ENCODE measurements at places on chromosomes 5 and 9.

DNA sequence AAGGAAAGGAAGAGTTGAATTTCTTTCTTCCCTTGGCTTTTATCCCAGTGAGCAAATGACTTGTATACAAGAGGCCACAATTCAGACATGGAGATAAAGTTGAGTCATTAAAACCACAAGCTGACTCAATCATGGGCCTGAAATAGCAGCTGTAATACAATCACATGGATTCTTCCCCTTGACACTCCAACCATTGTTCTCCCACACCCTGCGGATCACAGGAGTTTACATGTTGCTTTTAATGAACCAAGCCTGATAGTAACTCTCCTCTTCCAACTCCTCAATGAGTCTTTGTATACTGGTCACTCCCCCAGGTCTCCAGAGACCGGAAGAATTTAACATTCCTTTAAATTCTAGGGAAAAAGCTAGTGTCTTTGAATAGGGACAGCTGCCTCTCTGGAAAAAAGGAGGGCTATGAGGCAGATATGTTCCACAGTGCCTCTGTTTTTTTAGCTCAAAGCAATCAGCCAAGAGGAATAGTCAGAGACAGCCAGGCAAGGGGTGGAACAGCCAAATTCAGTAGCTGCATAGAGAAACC lies 32.4 kb downstream of the PCDHGC5 start:
- no peak for DNase-seq

DNA sequence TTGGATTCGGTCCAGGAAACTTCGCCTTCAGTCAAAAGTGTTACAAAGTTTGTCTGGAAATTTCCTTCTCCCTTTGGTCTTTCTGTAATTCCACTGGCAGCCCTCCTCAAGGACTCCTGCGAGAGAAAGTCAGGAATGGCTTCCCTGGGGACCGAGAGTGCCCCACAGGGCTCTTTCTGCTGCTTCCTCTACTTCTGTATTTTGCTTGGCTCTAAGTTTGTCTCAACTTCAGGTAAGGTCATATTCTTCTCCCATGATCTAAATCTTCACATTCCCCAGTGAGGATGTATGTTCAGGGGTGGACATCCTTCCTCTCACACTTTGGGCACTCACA lies 10.3 kb upstream of the RIOK2 start:
- DNase-seq = no peak

DNA sequence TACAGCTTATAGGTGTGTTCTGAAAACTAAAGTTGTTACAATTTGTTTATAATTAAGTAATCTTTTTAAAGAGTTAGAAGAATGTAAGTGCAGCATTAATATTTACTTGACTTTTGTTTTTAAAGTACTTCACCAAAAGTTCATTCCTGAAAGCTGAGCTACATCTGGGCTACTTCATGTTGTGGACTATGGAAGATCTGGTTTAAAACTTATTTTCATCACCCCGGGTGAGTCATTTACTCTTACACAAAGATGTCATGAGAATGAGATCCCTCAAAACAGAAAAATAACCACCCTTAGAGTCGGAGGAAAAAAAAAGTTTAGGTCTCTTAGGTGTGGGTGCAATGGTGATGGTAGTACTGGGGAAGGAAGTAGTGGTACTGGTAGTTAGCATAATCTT lies 5.1 kb downstream of the POU5F2 start:
- DNase-seq = no peak

- no peak for DNase-seq
Measured at GRCh38 chr5:111234125-111234524, 9.9 kb downstream of the CAMK4 start.

- no peak for DNase-seq
Measured at GRCh38 chr9:21326526-21327139, 8.6 kb downstream of the KLHL9 start.

DNA sequence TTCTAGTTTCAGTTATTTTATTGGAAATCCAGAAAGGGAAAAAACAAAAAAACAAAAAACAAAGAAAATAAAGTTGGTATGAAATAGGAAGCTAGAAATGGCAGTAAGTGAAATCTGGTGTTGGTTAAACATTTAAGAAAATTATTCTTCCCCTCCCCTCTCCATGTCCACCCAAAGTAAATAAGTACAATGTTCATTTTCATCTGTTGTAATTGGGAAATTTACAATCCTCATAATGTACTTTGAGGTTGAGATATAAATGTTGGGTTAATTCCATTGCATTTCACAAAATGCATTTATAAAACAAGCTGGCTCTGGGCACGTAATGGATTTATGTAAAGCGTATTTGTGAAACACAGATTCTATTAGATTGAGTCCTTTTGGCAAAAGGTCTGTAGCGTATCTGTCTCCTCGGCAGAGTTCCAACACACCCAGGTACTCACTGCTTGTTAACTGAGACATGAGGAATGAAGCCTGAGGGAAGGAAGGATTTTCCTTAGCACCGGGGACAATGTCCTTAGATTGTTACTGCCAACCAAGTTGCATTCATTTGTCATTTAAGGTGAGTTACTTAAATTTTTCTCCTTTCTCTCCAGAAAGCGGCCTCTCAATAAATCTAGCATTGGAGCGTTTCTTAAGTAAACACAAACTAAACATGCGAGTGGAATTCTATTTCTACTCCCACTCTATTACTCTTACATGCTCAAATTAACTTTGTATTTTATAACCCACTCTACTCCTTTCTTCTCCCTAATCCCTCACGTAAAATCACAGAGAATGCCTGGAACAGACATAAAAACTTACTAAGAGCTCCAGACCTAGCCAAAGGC lies 912.3 kb upstream of the WWC1 start:
- DNase-seq = no peak

GRCh38 chr9:107630156-107630555 lies 140.6 kb upstream of the KLF4 start:
- no peak for DNase-seq

DNA sequence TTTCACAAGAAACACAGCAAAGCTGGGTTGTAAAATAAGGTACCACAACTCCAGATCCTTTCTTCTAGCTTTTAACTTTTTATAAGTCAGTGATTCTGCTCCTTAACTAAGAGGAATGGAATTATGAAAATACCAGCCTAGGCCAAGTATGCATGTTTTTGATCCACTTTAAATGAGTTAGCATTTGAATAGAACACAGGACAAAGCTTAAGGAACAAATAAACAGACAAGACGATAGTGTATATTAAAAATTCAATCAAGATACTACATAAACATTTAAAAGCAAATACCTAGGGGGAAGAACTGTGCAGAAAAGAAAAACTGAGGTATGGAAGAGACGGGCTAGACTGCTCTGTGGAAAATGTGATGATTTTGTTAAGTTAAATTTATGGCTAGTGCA lies 200.7 kb downstream of the LURAP1L start:
- DNase-seq = no peak

GRCh38 chr9:12771891-12772290 lies 2.9 kb upstream of the LURAP1L start:
- DNase-seq = no peak

DNA sequence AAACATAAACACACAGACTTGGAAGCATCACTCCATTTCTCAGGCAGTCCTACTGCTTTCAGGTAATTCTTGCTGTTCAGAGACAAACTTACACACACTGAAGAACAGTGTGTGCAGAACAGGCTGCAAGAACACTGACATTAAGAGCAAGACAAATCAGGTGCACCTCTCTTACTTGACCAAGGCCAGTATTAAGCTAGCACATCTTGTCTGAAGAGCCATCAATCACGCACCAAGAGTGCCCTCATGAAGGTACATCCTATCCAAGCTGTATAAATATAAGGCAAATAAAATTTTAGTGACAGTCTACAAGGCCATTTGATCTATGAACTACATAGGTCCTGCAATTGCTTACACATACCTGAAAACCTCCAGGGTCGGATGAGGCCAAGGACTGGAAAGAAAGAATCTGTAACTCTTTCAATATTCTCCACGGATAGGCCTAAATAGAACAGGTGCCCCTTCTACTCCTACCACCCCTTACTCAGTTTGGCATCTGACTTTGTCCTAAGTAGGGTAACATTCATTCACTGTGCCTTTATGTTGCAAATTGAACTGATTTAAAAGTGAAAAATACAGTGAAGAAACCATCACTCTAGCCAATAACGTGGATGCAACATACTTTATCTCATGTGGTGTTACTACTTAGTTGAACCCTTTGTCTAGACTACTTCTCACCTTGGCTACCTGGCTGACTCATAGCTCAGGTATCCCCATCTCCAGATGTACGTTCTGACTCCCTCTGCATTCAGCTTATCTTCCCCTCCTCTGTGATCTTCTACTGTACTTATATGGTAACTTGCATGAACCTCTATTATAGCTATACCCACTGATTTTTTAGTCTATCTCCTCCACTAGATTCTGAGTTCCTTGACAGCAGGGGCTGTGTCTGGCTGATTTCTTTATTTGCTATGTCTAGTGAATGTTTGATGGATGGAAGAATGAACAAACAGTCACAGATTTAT lies 256.3 kb downstream of the KIAA0825 start:
- no peak for DNase-seq

DNA sequence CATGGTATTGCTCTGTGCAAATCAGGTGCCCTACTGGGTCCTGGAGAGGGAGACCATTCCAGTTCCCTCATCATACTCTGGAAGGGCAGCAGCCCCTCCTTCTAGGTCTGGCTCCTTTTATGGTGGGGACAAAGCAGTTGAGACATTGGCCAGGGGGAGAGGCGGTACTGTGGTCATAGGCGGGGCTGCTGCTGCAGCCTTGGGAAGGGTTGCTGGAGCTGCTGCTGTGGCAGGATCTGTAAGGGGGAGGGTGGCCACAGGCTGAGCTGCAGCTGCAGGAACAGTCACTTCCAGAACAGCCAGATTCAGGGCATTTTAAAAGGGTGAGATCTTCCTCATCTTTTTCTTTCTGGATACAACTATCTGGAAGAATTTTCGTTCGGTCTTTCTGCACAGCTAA lies 233.0 kb upstream of the SGCD start:
- DNase-seq = no peak

GRCh38 chr9:129436751-129437625 lies 183.9 kb downstream of the C9orf50 start:
- DNase-seq = no peak

- no peak for DNase-seq
Measured at GRCh38 chr9:16864649-16865434, 5.6 kb downstream of the BNC2 start.

DNA sequence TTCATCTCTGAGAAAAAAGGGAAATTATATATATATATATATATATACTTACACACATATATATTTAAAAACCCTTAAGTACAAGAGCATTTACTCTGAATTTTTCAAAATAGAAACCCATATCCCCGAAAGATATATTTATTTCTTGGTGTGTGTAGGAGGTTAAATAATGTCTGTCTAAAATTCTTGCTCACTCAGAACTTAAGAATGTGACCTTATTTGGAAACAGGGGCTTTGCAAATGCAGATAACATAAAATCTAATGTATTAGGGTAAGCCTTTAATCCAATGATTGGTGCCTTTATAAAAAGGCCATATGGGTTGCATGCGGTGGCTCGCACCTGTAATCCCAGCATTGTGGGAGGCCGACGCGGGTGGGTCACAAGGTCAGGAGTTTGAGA lies 517.3 kb upstream of the TLE4 start:
- DNase-seq = no peak

GRCh38 chr9:215631-216155 lies 1.0 kb downstream of the DOCK8 start:
- DNase-seq = no peak

GRCh38 chr5:31992377-31992776 lies 181.7 kb downstream of the GOLPH3 start:
- DNase-seq = no peak

- DNase-seq = no peak
Measured at GRCh38 chr9:110128664-110129329, 79.2 kb downstream of the C9orf152 start.

GRCh38 chr9:94157050-94157801 lies 73.0 kb downstream of the PTPDC1 start:
- DNase-seq = no peak

GRCh38 chr5:1294206-1294834 lies 548 bp downstream of the TERT start:
- DNase-seq = no peak

DNA sequence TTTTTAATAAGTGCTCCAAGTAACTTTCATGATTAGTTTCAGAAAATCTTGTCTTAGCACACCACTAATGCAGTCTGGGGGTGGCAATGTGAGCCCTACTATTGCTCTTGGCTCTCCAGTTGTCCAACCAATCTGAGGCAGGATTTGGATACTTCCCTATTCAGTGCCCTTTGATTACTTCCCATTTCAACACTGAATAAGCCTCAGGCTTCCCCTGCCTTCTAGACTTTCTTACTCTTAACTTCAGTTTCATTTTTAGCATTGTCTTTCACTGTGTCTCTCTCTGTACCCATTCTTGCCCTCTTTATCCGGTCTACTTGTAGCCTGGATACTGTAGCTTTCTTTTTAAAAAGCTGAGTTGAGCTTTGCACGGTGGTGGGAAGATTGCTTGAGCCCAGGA lies 186.1 kb downstream of the C9orf152 start:
- no peak for DNase-seq

- DNase-seq = no peak
Measured at GRCh38 chr5:72906806-72907205, 49.0 kb upstream of the FCHO2 start.

- no peak for DNase-seq
Measured at GRCh38 chr5:13866792-13867191, 77.7 kb downstream of the DNAH5 start.

DNA sequence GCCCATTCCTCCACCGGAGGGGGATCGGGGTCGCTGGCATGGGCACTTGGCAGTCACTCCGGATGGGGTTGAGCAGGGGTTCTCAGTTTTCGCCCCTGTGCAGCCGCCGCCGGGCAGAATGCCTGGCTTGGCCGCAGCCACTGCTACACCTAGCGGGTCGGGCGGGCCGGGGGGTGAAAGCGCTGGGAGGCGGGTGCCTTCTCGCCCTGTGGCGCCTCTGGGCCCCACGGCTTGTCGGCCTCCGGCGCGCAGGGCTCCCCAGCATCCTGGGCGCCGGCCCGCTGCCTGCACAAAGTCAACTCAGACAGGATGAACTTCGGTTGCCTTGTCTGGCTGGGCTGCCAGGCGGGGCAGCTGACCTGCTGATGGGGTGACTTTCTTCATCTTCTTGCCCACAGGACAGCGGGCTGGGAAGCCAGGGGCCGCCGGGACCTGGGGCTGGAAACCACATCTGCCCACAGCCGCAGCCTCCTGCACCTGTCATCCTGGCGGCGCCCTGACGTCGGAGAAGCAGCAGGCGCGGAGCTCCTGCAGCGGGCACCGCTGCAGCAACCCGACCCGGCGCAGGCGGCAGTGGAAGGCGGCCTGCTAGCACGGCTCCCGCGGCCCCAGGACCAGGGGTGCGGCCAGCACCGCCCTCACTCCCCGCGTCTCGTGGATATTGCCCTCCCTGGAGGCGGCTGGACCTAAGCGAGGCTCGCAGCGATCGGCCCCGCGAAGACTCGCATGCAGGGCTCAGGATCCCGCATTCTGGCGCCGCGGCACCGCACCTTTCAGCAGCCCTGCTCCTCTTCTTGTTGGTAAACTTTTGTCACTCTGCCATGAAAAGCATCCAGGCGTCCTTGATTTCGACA lies 1.3 kb upstream of the ANKRD18A start:
- DNase-seq = no peak

- DNase-seq = no peak
Measured at GRCh38 chr5:100779669-100780375, 123.3 kb downstream of the ST8SIA4 start.

Measured in activated gamma-delta T cell (primary cell).